ENCODE measurements at places on chromosomes 6 and 20.

DNA sequence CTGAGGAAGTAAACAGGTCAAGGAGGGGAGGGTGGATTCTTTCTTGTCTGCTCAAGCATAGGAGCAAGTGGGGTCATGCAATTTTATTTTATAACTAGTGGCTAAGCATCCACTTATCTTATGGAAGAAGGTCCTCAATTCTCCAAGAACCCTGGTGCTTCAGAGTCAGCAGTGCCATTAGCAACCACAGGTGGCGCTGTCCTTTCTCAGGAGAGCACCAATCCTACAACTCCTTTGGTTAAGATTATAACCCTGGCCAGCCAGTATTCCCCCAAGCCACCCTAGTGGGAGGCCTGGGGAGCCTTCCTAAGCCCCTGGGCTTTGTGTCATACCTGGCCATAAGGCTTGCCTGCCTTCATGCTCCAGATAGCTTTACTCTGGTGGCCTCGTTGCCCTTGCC is 60.7 kb downstream of the PCSK2 start:
- no peak for DNase-seq

DNA sequence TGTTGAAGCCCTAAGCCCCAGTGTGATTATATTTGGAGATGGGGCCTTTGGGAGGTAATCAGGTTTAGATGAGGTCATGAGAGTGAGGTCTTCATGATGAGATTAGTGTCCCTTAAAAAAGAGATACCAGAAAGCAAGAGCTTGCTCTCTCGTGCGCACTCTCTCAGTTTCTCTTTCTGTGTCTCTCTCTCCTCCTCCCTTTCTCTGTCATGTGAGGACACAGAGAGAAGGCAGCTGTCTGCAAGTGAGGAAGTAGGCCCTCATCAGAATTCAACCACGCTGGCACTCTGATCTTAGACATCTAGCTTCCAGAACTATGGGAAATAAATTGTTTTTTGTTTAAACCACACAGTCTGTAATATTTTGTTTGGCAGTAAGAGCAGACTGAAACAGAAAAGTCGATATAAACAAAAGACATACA is 180.5 kb downstream of the IBTK start:
- no peak for DNase-seq

GRCh38 chr20:8357703-8358102 is 225.6 kb downstream of the PLCB1 start:
- DNase-seq, result no peak

GRCh38 chr6:52512199-52512598 is 64.7 kb downstream of the TRAM2 start:
- no peak for DNase-seq

DNA sequence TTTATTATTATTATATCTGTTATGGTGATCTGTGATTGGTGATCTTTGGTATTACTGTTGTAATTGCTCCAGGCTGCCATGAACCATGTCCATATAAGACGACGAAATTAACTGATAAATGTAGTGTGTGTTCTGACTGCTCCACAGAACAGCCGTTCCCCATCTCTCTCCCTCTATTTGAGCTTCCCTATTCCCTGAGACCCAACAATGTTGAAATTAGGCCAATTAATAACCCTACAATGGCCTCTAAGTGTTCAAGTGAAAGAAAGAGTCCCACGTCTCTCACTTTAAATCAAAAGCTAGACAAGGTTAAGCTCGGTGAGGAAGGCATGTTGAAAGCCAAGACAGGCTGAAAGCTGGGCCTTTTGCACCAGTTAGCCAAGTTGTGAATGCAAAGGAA is 51.6 kb downstream of the ZFP64 start:
- DNase-seq, result no peak

DNA sequence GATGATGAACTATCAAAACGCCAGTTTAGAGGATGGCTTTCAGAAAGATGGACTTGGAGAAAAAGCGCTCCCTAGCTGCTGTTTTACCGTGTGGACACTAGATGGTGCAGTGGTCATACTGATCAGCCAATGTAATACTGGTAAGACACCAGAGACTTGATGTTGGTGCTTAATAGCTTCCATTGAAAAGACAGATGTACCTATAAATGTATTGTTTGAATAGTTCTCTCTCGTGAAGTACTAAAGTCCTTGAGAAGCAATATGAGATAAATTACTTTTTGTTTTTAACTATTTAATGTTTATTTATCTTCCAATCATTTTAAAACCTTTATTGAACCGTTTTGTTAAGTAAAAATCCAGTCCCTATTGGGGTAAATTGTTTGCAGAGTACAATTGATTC is 63.9 kb upstream of the FUCA2 start:
- peak; percentile 65 for DNase-seq

- no peak for DNase-seq
Measured at GRCh38 chr6:96545882-96546281, 17.0 kb upstream of the FHL5 start.

DNA sequence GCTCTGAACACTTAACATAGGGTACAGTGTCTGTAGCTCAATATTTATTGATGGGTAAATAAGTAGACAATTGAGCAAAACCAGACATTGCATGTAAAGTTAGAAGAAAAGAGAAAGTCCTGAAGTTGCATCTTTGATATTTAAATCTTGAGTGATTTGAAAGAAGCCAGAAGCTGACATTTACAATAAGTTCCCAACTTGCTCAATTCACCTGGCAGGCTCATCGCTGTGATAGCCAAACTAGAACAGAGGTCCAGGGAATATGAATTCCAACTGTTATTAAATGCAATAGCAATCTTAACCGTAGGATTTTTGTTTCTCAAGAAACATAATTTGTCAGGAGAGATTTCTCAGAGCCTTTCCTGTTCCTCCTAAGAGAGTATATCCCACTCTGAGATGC is 65.9 kb upstream of the EDN1 start:
- no peak for DNase-seq

DNA sequence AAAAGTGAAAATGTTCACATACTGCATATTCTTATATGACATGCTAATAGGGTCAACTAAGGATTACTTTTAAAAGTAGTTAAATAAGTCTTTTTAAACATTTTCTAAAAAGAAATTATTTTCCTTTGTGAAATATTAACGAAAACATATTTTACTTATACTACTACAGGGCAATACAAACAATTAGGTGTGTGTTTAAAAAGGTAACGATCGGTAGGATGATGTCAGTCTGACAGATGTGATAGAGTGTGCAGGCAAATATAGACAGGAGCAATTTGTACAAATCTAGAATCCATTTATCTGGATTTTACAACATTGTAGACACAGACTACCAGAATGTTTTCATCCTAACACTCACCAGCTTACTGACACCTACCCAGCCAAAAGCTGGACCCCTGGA is 257.5 kb downstream of the FOXC1 start:
- DNase-seq, result no peak

DNA sequence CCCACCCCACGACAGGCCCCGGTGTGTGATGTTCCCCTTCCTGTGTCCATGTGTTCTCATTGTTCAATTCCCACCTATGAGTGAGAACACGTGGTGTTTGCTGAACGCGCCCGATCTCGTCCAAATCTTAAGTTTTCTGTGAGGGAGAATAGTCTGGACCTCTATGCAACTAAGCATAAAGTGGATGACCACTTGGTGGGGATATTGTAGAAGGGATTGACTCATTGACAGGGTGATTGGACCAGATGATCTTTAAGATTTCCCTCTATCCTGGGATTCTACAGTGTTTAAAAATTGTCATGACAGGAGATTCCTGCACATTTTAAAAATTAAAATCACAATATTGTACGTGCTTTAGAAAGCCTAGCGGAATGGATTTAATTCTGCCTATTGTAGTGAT is 141.3 kb downstream of the TRMT11 start:
- DNase-seq, result no peak

DNA sequence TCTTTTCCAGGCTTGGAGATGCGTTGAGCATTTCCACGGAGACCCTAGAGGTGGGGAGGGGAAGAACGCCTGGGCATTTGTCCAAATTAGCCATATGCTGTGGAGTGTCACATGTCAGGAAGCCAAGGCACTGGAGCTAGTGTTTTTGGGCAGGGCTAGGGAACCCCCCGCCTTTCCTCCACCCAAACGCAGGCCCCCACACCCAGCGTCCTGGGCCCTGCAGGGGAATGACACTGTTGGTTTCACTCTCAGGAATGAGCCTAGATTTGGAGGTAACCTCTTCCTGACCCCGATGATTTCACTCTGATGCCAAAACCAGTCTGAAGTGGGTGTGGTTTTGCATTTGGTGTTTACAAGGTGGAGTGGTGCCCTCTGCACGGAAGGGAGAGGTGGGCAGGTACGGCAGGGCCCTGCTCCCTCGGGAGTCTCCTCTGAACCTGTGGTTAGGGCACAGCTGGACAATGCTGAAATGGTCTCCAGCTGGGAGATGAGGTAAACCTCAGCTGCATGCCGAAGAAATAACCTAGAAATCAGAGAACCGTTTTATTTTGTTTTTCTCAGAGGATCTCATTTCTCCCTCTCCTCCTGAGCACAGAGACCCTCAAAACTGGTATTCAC is 29.5 kb downstream of the MTHFD1L start:
- DNase-seq, result peak; percentile 12

DNA sequence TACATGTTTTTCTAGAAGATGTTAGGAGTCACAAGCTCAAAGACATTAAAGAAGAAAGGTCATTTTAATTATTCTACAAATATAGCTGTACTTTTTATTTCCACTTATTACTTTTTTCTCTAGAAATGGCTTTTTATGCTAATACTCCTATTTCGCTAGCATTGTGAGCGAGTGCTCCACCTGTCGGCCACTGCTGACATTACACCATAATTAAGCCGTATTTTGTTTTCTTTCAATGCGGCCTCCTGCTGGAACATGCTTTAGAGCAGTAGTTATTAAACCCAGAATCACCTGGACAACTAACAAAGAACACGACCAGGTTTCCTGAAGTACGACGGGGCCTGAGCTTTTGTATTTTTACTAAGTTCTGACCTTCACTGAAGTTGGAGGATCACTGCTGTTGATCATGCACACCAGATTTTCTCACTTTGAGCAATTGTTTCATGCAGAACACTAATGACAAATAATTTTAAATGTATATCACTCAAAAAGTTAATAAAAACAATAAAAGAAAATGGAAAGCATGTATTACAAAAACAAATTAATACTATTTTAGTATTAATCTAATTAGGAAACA is 74.1 kb upstream of the PAK5 start:
- DNase-seq, result no peak

GRCh38 chr6:16129623-16130401 is 926 bp downstream of the MYLIP start:
- no peak for DNase-seq
